Activated CD4-positive, alpha-beta T cell treated with anti-CD3 and anti-CD28 coated beads, Interleukin-2, amount 50 U/mL, for 16 hours (primary cell): ENCODE measurements at places on chromosomes 7 and 10.

DNA sequence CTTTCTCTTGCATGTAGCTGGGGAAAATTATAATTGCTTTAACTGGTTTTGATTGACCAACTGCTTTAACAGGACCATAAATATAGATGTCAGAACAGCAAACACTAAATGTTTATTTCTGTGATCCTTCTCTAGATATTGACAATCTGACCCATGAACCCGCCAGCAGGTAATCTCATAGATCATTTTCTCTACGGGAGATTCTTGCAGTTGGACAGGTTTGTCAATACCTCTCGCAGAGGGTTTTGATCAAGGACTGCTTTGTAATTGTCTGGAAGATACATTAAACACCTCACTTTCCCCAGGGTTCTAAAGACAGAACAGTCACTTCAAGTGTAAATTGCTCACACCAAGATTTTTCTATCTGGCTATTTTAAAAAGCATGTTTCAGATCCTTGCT is 235.8 kb upstream of the RHOBTB1 start:
- DNase-seq = no peak

- no peak for DNase-seq
Observed at GRCh38 chr7:131655447-131655846, 99.0 kb upstream of the PODXL start.

DNA sequence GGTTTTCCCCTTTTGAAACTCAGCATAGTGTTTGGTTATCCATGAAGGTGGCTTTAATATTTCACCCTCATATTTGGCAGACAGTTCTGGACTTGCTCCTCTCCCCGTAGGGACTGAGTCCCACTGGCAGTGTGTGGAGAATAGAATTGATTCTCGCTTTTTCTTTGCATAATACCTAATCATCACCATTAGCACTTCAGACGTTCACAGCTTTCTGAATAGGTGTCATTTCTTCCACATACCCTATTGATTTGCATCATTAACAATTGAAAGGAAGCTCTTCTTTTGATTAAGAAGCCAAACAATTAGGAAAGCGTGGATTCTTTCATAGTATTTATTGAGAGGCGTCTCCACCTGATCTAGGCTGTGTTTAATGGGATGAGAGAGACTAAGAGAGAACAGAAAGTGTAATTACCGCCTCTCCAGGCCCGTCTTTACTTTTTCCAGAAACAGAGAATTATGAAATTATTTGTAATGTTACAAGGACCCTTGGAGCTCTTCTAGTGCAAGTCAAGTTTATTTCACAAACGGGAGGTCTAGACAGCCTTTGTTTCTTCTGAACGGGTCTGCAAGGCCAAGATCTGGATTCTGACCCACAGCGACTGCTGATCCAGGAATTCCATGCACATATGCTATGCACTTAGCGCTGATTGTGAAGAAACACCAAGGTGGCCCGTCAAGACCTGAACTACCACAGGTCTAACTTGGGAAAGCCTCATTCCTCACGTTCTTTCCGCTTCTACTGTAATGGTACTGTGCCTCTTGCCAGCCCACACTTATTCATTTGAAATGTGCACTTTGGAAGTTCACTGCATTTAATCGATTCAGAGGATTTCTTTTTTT is 249.9 kb upstream of the C7orf33 start:
- no peak for DNase-seq

GRCh38 chr7:141072548-141073172 is 1.2 kb upstream of the TMEM178B start:
- DNase-seq = peak; percentile 54

- no peak for DNase-seq
Observed at GRCh38 chr10:93123766-93124165, 50.1 kb downstream of the CYP26A1 start.

DNA sequence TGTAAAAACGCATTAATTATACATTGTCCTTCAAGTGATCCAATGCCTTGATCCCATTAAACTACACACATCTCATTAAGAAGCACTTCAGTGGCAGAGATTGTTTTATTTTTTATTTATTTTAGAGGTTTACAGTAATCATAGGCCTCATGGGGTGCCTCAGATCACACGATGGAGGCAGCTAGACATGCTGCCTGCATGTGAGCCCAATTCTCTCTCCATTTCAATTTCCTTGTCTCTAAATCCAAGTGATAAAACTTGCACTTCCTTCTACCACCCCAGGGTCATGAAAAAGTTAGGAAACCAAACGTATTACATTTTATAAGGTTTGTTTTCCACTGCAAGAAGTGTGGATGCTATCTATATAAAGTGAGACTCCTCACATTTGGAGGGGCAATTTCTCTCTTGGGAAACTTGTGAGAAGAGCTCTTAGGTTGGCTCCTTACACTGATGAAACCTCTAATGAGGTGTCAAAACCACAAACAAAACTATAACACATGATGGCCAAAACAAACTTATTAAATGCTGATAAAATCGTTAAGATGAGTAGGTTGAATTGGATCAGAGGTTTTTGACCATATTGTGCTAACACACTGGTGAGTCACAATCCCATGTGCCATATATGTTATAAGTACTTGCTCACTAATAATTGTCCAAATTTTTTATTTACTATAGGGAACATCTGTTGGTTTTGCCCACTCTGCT is 22.3 kb upstream of the XPNPEP1 start:
- DNase-seq = no peak

DNA sequence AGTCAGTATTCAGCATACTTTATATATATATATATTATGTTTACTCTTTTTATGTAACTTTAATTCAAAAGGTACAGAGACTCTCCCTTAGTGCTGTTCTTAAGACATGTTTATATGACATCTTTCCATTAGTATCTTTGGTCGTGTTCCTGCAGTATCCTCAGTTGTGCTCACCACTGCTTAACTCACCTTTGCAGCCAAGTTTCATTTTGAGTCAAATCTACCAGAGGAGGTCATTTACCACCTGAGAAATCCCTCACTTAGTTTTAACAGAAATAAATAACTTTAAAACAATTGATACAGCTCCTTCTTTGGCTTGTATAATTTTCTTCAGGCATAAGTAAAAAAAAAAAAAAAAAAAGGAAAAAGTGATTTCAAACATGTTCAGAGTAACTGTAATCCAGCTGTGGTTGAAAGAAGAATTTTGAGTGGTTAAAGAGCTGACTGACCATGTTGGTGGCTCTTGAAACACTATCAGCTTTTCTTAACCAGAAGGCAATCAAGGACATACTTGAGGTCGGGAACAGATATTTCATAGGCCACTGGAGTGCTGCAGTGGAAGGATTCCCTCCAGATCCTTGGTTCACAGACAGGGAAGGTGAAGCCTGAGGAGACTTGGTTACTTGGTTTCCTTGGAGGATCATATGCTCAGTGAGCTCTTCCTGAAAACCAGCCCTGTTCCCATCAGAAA is 116.8 kb downstream of the AUTS2 start:
- DNase-seq = no peak

DNA sequence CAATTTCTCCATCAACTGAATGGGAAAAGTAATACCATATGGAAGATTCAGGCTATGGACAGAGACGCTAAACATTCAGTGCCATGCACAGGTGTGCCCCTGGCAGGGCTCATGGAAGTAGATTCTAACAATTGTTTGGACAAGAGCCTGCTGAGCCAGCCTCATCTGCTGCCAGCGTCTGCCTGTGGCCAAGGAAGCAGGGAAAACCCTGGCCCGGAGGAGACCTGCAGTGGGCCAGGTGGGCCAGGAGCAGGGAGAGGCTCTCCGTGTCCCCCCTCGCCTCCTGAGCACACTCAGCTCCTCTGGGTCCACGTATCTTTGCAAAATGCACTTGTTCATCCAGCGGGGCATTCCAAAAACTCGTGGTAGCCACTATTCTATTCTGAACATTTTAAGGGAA is 130.1 kb downstream of the TCERG1L start:
- DNase-seq = no peak

- DNase-seq = no peak
Observed at GRCh38 chr7:52708846-52709245, 326.6 kb upstream of the POM121L12 start.

GRCh38 chr7:5514440-5515035 is 90.9 kb upstream of the TNRC18 start:
- DNase-seq = no peak

- no peak for DNase-seq
Observed at GRCh38 chr10:74490551-74490950, 335.8 kb upstream of the KAT6B start.

GRCh38 chr10:31650010-31650409 is 278.6 kb downstream of the ARHGAP12 start:
- DNase-seq = no peak

GRCh38 chr7:107068156-107068555 is 23.7 kb downstream of the PRKAR2B start:
- DNase-seq = no peak

- no peak for DNase-seq
Observed at GRCh38 chr10:57849691-57850357, 417.9 kb downstream of the IPMK start.

DNA sequence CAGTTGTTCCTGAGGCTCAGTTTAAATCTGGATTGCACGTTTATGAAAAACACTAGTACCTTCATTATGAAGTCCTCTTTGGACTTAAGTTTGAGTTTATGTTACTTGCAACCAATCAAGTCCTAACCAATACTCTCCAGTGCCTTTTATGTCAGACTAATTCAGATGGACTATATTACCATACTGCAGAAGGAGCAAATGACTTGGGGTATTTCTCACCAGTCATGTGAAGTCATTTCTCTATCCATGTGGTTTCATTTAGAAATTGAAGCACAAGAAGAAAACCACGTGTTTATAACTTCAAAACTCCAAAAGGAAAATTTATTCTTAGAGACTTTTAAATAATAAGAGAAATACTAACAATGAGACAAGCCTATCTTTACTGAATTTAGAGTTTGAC is 201.6 kb downstream of the MBL2 start:
- no peak for DNase-seq

- no peak for DNase-seq
Observed at GRCh38 chr10:78764436-78764835, 304.3 kb upstream of the ZMIZ1 start.

- DNase-seq = peak; percentile 27
Observed at GRCh38 chr10:99938563-99938962, 71.2 kb downstream of the DNMBP start.

GRCh38 chr10:95729323-95730055 is 26.5 kb upstream of the ENTPD1 start:
- DNase-seq = no peak

DNA sequence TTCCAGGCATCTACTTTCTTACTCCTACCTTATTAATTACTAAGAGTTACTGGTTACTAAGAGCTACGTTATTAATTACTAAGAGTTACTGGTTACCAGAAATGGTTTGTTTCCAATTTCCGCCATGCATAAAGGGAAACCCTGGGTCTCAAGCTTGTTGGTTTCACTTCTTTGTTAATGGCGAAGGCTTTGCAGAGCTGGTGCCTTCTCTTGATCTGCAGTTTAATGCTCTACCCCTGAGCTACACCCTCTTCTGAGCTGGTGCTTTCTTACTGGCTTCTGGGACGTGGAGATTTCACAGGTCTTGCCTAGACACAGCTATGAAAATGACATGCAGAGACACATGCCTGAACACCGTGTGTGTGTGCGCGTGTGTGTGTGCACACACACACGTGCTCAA is 560 bp downstream of the CPA4 start:
- DNase-seq = no peak

- no peak for DNase-seq
Observed at GRCh38 chr7:130337410-130337971, 7.1 kb upstream of the CPA5 start.

GRCh38 chr7:19051767-19052375 is 65.6 kb downstream of the TWIST1 start:
- DNase-seq = peak; percentile 28

DNA sequence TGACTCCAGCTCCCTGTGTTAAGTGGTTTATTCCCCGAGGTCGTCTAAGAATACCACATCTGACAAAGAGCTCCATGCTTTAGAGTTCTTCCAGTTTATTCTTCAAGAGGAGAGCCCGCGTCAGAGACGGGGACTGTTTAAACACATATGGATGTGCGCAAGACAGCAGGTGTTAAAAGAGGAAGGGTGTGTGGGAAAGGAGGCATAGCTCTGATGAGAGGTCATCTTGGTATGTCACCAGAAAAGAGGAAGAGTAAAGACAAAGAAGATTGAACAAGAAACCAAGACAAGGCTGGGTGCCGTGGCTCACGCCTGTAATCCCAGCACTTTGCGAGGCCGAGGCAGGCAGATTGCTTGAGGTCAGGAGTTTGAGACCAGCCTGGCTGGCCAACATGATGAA is 258.7 kb downstream of the CCDC3 start:
- DNase-seq = no peak

DNA sequence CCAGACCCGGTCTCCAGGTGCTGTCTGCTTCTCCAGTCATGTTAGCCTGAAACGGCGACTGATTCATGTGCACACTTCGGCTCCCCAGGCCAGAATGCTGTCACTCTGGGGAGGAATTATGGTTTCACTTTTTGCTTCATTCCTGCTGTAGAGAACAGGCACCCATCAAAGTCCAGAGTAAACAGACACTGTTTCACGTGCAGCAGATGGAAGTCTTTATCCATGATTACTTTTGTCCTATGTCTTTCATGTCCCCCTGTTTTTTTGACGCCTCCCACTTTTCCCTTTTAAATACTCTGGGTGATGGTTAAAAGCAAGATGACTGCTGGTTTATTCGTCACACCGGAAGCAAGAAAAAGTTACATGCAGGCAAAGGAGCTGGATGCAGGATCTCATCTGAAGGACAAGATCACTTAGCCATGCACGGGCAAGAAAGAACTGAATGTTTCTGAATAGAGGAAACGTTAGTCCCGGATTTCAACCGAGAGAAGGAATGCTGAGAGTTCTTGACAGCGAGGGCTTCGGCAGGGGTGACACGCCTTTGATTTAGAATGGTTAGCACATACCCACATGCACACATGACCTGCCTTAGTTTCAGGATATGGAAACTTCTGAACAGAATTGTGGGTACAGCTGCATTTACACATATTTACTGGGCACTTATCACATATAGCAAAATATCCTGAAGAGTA is 250.0 kb upstream of the KLF6 start:
- DNase-seq = peak; percentile 35

- no peak for DNase-seq
Observed at GRCh38 chr7:147376192-147376591, 1214.4 kb upstream of the C7orf33 start.

GRCh38 chr10:84193846-84194423 is 402 bp upstream of the CDHR1 start:
- no peak for DNase-seq

DNA sequence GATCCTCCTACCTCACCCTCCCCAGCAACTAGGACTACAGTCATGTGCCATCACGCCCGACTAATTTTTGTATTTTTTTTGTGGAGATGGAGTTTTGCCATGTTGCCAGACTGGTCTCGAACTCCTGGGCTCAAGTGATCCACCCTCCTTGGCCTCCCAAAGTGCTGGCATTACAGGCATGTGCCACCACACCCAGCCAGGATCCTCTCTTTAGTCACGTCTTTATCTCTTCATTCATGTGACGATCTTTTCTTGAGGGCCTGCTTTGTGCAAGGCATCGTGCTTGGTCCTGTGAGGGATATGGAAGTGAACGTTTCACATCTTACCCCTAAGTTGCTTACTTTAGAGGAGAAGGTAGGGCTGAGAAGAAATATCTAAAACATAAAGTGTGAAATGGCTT is 21.6 kb downstream of the WBP1L start:
- no peak for DNase-seq

- no peak for DNase-seq
Observed at GRCh38 chr10:29668628-29669027, 33.9 kb upstream of the SVIL start.

GRCh38 chr7:16989811-16990413 is 108.1 kb upstream of the AGR3 start:
- DNase-seq = no peak

- DNase-seq = no peak
Observed at GRCh38 chr10:59465088-59465487, 102.7 kb upstream of the FAM13C start.
